Activated CD8-positive, alpha-beta memory T cell treated with anti-CD3 and anti-CD28 coated beads for 1 hour (primary cell): ENCODE measurements at places on chromosomes 7 and 10.

GRCh38 chr10:131344747-131345146, 33.2 kb upstream of the TCERG1L start:
- no peak for DNase-seq

DNA sequence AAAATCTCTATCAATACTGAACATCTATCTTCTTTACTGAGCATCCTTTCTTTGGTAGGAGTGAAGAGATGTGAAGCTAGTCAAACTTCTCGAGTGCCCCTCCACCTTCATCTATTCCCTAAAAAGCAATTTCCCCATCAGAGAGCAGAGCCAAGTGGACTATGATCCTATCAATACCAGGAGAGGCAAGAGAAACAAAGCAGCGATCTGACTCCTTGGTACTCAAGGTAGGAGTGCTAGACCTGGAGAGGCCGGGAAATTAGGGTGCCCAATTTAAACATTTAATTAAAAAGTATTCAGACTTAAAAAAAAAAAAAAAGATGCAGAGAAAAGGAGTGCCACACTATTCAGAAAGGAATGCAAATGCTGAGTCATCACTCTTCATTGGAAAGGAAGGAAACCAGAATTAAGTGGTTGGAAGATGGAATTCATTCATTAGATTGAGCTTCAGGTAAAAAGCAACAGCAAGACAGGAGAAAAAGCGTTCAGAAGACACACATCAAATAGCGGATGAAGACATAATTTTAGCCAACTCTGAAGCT, 1.6 kb downstream of the TIAL1 start:
- DNase-seq: no peak

GRCh38 chr10:75860009-75860408, 428.6 kb downstream of the LRMDA start:
- no peak for DNase-seq

GRCh38 chr7:69177461-69177861, 420.8 kb upstream of the AUTS2 start:
- no peak for DNase-seq

- DNase-seq: no peak
These were observed 293.7 kb downstream of the DNAJB9 start for GRCh38 chr7:108863227-108863848.
